Posterior cingulate gyrus (tissue), 11 donors: ENCODE measurements at places on chromosomes 16 and 17.

DNA sequence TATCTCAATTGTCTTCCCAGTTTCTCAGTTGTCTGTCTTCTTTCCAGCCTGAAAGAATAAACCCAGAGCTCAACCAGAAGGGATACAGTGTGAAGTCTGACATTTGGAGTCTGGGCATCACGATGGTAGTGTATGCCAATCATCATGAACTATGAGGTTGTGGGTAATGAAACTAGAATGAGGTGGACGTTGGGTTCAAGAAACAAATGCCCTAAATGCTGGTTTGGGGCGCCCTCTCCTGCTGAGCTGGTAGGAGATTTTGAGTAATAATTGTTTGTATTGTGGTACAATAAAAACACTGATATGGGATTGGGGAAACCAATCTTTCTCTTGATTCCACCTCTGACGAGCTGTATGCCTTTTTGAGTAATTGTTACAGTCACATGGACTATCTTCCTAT, 110.4 kb downstream of the MAP2K6 start:
- no peak for DNase-seq

DNA sequence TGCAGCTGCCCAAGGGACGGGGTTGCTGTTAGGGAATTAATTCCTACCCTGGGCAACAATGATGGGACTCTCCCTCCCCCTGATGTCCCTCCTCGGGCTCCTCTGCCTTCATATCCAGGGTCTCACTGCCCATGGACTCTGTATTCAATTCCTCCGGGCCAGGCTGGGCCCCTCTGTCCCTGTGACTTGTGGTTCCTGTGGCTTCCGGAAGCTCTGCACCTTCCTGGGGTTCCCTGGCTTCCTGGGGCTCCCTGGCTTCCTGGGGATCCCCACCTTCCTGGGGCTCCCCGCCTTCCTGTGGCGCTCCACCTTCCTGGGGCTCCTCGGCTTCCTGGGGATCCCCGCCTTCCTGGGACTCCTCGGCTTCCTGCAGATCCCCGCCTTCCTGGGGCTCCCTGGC, 35.2 kb downstream of the SRL start:
- no peak for DNase-seq

DNA sequence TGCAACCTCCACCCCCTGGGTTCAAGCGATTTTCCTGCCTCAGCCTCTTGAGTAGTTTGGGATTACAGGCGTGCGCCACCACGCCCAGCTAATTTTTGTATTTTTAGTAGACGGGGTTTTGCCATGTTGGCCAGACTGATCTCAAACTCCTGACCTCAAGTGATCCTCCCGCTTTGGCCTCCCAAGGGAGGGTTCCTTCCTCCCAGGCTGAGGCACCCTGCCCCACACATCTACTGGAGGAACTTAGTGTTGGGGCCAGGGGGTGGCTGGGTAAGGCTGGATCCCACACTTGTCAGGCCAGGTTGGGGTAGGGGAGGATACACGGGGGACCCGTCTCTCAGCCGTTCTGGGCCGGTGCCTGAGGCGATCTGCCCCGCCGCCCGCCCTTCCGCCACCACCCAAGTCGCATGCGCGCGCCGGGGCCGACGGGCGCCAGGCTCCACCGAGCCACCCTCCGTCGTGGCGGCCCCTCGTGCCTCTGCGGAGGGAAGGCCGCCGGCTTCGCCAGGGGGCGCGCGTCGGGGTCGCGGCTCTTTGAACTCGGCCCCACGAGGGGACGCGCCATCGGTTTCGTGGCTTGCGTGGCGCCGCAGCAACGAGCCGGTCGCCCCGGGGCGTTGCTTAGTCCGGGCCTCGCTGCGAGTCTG, 15.9 kb downstream of the GRB7 start:
- DNase-seq: peak; percentile 47

GRCh38 chr17:37564252-37564651, 45.0 kb downstream of the SYNRG start:
- DNase-seq: no peak

- DNase-seq: no peak
These were observed 9.1 kb downstream of the TMEM208 start for GRCh38 chr16:67235816-67236562.

GRCh38 chr16:23673971-23674614, 4.6 kb upstream of the PLK1 start:
- no peak for DNase-seq

GRCh38 chr17:65753348-65753747, 191.9 kb upstream of the AXIN2 start:
- no peak for DNase-seq
